Stimulated activated CD8-positive, alpha-beta memory T cell treated with anti-CD3 and anti-CD28 coated beads, Interleukin-15, amount 100 ng/mL, for 1 hour (primary cell): ENCODE measurements at places on chromosomes 5 and 9.

- DNase-seq = no peak
Measured at GRCh38 chr5:173572431-173573125, 43.9 kb downstream of the BOD1 start.

DNA sequence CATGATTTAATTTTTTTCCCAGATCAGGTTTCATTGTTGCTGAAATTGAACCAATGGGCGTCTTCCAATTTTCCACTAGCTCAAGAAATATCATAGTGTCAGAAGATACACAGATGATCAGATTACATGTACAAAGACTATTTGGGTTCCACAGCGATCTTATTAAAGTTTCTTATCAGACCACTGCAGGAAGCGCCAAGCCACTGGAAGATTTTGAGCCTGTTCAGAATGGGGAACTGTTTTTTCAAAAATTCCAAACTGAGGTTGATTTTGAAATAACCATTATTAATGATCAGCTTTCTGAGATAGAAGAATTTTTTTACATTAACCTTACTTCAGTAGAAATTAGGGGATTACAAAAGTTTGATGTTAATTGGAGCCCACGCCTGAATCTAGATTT, 251.6 kb downstream of the ADGRV1 start:
- no peak for DNase-seq

DNA sequence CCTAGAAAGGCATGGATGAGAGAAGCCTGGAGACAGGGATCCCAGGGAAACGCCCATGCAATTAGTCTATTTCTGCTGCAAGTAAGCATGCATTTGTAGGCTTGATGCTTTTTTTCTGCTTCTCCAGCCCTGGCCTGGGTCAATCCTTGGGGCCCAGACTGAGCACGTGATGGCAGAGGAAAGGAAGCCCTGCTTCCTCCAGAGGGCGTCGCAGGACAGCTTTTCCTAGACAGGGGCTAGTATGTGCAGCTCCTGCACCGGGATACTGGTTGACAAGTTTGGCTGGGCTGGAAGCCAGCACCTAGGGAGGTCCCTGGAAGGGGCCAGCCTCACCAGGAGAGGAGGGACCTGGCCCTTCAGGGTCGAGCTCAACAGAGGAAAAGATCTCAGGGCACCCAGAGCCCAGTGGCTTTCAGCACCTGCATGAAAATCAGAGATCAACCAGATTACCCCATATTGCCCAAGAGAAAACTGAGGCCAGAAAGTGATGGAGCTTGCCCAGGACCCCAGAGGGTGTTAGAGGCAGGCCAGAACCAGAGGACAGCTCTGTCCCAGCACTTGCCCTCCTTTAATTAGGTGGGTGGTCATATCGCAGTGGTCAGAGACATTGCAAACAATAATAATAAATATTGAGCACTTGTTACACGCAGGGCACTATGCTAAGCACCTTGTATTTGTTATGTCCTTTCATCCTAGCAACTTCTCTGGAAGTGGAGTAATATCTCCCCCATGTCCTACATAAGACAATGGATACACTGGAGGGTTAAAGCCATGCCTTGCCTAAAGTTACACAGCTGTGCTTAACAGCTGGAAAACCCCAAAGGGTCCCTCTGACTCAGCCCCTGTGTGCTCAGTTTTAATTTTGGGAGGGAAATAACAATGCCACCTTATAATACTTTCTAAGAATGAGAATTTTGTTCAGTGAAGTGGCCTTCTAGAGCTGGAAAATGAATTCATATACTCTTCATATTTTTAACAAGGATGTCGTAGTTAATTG, 67.1 kb downstream of the KLF4 start:
- no peak for DNase-seq

DNA sequence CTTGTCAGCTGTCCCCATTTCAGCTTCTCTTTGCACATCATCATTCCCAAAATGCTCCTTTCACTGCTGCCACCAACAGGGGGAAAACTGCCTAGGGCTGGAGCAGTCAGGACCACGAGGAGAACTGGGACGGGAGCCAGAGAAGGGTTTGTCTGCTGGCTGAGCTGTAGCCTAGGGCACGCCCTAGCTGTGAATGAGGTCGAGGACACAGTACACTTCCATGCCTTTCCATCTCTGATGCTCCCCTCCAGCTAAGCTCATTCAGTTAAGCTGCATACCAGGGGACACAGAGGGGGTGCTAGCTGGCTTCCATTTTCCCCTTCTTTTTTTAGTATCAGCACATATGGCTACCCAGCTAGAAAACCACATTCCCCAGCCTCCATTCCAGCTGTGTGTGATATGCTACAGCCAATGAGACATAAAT, 64.7 kb downstream of the STK10 start:
- no peak for DNase-seq

GRCh38 chr9:121398374-121398773, 28.3 kb upstream of the STOM start:
- no peak for DNase-seq

DNA sequence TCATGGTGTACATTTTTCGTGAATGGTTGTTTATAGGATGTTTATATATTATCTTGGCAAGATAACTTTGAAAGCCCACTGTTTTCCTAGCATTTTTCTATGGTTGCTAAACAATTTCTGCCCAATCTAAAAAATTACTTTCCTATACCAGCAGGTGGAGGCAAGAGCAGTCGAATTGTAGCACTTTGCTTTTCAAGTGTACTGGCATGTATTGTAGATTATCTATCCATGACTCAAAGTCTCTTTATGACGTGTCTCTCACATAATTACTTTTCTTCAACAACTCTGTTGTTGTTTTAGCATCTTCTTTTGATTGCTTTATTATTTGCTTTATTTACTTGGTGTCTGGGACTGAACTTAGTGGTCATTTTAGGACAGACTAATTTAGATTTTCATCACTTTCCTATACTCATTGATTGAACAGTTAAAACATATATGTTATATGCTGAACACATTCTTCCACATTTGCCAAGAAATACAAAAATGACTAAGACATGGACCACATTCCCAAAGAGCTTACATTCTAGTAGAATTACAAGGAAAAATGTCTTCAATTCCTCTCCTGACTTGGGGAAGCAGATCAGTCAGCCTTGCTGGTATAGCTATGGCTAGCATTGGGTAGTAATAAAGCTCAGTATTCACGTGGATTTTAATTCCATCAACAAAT, 20.7 kb downstream of the NLN start:
- DNase-seq = no peak

- no peak for DNase-seq
Measured at GRCh38 chr9:81588148-81588871, 101.0 kb downstream of the TLE1 start.
